Osteocyte (in vitro differentiated cells): ENCODE measurements at places on chromosomes 6 and 20. TPM values are rescaled to one million over a fixed set of nuclear protein-coding genes. Genes with fewer than 3 reads are reported as not detected.

Gene ARMC12
- total RNA-seq: 1.3 and 2.5 TPM in 2 replicates

Gene BMP2
- total RNA-seq: 0.68 and 0.86 TPM in 2 replicates

Gene OTOR
- not detected in 2 replicates for total RNA-seq

DNA sequence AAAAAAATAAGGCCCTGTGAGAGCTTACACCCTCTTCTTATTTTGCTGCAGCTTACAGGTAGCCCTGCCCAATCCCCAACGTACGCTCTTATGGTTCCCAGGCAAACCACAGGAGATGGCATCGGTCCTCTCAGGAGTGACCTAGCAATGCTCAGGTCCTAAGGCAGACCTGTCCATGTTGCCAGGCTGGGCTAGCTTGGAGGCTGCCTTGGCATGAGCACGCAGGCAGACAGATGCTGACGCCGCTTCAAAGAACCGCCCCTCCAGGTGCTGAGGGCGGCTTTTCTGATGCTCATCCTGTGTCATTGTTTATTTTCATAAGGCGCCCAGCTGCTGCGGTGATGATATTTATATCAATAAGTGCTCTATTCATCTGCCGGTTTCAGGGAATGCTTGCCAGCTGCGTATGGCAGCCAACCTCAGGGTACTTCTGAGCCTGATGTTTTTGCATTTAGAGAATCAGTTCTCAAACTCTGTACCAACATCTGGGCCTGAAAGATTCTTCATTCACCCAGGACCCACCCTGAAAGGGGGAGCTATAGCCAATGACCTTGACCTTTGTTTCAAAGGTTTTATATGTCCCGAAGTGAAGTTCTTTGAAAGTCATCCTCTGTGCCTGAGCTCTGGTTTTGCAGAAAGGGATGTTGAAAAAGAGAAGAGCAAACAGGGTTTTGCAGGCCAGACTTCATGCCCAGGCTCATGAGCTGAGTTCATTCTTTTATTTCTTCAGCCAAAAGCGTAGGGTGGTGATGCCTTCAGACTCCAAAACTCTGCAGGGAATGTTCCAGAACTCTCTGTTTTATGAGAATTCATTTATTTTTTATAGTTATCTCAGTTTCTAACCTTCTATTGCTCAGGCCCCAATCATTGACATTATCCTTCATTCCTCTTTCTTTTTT, 475.6 kb upstream of the CHD6 start:
- DNase-seq: no peak

DNA sequence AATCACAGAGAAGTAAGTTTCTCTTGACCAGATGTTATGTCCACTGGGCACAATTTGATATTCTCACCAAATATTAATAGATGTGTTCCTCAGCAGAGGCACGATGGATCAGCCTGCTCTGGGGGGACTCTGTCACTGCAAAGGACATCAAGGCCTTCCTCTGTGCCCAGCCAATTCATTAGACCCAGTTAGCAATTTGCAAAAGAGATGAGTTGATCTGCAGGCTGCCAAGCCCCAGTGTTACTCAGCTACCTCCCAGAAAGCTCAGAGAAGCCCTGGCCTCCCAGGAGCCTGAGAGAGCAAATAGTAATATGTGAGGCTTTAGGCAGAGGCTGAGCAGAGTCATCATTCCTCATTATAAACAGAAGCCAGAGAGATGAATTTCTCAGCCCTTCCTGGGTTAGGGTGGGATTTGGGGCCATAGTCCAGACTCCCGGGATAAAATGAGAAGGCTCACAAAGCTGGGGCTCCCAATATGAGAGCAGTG, 54.2 kb downstream of the ZNF831 start:
- peak; percentile 32 for DNase-seq

Gene CALHM4
- not detected in 2 replicates for total RNA-seq
